ENCODE measurements at places on chromosomes 7 and 10. TPM values are rescaled to one million over a fixed set of nuclear protein-coding genes. Genes with fewer than 3 reads are reported as not detected.

Gene TRIM50
- not detected for total RNA-seq

Gene AKR1B15
- not detected for total RNA-seq

Gene MAGI2
- total RNA-seq, result 0.05 TPM

Gene GHRHR
- not detected for total RNA-seq

Gene GPR37
- not detected for total RNA-seq

Gene NRF1
- total RNA-seq, result 27.4 TPM

Gene TMEM229A
- not detected for total RNA-seq

Gene SLC39A12
- total RNA-seq, result not detected

Data from activated naive CD4-positive, alpha-beta T cell treated with anti-CD3 and anti-CD28 coated beads, Interleukin-2, amount 10 ng/mL, durations not matched to agents 5 hours and 36 hours (primary cell).